Fibroblast of skin of scalp (primary cell): ENCODE measurements at places on chromosomes 7 and 10.

GRCh38 chr10:127699311-127699710 lies 37.7 kb upstream of the FOXI2 start:
- no peak for DNase-seq

- DNase-seq: no peak
These were observed 192.9 kb upstream of the MBL2 start for GRCh38 chr10:52965509-52965908.

GRCh38 chr7:80197627-80198026 lies 63.0 kb downstream of the GNAI1 start:
- DNase-seq: no peak

GRCh38 chr7:390761-391410 lies 100.9 kb downstream of the FOXL3 start:
- no peak for DNase-seq

GRCh38 chr7:39285256-39285655 lies 280.9 kb upstream of the YAE1 start:
- peak; percentile 80 for DNase-seq

DNA sequence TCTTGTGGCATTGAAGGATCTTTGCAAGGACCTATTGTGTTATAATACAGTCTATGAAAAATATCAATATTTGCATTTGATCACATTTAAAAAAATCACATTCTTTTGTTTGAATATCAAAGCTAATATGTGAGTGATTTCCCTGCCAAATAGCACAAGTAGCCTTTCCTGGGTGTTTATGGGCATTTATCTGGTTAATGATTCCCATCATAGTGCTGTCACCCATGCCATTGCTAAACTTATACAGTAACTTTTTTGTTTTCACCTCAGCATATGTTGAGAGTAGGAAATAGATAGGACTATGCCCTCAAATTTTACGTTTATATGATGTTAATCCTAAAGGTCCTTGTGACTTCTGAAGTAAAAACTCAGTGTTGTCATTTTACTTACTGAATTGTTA lies 136.9 kb downstream of the CFTR start:
- no peak for DNase-seq

DNA sequence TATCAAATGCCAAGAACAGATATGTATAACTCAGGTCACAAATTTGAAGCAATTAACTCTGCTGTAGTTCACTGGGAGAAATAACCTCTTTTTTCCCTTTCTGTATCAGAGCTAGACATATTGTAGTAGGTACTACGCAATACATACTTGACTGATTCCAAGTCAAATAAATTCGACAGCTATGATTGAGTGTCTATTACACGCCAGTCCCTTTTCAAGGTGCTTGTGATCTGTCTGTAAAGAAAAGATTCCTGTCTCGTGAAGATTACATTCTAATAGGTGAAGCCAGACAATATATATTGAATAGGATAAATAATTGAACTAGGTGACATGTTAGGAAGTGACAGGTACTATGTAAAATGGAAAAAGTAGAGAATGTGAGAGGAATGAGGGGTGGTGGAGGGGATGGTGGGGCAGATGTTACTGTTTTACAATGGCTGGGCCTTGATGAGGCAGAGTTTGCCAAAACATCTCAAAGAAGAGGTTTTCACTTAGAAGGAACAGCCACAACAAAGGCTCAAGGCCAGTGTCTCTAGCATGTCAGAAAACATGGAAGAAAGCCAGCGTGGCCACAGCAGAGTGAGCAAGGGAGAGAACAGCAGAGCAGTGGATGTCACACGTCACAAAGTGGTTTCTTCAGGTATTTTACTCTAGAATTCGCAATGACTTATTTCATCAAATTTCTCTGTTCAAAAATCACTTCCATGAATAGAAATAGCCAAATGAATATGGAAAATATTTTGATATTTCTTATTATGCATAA lies 282.6 kb upstream of the CACNA2D1 start:
- peak; percentile 31 for DNase-seq

DNA sequence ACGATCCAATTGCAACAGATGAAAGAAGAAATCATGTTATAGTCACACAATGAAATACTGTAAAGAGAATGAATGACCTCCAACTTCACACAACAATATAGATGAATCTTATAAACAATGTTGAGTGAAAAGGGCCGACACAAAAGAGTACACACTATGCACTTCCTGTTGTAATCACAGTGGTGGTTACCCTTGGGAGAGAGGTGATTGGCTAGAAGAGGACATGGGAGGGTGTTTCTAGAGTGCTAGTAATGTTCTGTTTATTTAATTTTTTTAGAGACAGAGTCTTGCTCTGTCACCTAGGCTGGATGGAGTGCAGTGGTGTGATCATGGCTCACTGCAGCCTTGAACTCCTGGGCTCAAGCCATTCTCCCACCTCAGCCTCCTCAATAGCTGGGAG lies 82.5 kb downstream of the NDUFB2 start:
- DNase-seq: no peak

GRCh38 chr10:60536529-60537114 lies 146.9 kb upstream of the ANK3 start:
- peak; percentile 48 for DNase-seq

DNA sequence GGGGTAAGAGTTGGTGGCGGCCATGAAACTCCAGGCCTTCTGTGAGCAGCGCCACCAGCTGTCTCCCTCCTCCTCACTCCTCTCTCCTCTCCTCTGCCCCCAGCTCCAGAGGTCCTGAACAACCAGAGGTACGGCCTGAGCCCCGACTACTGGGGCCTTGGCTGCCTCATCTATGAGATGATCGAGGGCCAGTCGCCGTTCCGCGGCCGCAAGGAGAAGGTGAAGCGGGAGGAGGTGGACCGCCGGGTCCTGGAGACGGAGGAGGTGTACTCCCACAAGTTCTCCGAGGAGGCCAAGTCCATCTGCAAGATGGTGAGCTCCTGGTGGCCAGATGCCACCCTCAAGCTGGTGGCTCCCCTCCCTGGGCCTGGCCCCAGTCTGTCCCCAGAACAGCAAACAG lies 99.1 kb downstream of the RGS10 start:
- no peak for DNase-seq

DNA sequence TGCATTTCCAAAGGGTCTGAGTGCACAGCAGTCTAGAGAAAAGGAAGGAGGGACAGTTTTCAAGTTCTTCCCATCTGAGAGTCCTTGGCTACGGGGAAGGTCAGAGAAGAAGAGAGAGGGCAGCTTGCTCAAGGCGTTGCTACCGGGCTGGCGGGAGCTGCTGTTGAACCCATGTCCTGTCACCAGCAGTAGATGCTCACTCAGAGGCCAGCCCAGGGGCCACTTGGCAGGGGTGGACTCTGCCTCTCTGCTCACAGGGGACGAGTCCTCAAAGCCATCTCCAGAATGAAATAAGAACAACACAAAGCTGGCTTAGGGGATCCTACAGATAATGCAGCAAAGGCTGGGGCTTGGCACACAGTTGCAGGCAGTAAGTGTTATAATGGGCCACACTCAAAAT lies 231.5 kb downstream of the TNS3 start:
- DNase-seq: no peak

GRCh38 chr7:148287538-148287937 lies 303.0 kb upstream of the C7orf33 start:
- DNase-seq: no peak

- no peak for DNase-seq
These were observed 1.5 kb upstream of the PARD3 start for GRCh38 chr10:34816501-34817002.

- DNase-seq: peak; percentile 95
These were observed 2.3 kb downstream of the KLF6 start for GRCh38 chr10:3782451-3783315.

- DNase-seq: peak; percentile 41
These were observed 67.6 kb upstream of the DDC start for GRCh38 chr7:50632561-50633413.

GRCh38 chr10:122391875-122392274 lies 17.4 kb downstream of the PLEKHA1 start:
- no peak for DNase-seq

DNA sequence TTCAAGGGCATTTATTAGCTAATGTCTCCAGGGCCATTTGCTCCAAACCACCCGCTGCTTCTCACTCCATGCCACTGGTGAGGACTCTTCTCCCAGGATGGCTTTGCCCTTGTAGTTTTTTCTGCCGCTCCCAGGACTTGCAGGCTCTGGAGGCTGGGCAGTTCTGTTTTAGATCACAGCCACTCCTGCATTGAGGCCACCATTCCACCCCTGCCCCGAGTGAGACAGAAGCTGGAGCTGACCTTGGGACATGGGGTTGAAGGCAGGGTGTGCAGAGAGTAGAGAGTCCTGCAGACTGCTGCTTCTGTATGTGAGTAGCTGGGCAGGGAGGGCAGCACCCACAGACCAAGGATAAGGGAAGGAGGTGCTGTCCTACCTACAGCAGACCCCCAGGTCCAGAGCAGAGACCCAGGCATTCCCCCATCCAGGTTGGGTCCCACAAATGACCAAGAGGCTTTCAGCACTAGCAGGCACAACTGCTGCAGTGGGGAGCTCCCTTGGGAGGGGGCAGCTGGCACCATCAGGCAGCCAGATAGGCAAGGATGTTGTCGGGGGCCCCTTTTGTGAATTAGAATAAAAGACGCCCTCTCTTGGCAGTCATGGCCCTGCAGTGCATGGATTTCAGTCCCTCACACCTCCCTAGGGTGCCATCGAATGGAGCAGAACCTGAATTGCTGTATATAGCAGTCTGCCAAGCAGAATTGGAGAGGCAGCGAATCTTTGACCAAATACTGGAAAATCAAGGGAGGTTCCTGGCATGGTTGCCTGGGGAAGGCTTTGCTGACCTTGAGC lies 22.7 kb upstream of the ADCYAP1R1 start:
- DNase-seq: no peak

DNA sequence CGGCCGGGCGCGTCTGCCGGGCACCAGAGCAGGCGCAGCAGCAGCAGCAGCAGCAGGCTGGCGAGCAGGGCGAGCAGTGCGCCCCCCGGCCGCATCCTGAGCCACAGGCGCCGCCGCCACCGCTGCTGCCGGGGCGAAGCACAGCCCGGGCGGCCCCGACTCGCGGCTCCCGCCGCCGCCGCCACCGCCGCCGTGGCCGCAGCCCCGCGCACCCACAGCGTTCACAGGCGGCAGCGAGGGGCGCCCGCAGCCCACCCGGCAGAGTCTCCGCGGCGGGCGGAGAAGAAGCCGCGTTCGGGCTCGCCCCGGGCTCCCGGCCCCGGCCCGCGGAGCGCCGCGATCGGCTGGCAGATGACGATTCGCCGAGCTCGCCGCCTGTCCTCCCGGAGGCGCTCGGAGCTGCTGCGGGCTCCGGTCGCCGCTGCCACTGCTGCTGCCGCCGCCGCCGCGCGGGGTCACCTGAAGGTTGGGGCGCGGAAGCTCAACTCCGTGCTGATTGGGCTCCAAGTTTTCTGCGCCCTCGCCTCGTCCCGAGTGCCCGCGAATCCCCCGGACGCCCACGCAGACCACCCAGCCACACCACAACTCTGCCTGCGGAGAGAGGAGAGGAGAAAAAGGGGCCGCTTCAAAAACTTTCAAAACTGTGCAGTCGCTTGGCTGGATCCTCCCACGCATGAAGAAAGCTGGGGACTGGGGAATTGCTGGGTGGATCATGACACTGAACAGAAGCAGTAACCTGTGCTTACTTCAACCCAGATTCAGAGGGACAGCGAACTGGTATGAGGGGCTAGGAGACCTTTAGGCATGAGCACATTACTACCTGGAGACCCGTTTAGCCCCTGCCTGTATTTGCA lies at the start of gene ST8SIA6:
Gene ST8SIA6, minus strand, starts transcription at position 435 of the 854 bp plus-strand sequence. Its CDS starts 340 bp downstream, at position 95.
- peak; percentile 63 for DNase-seq

GRCh38 chr10:79071396-79071923 lies 2.7 kb downstream of the ZMIZ1 start:
- DNase-seq: no peak

GRCh38 chr10:86164960-86165630 lies 201.5 kb downstream of the GRID1 start:
- no peak for DNase-seq

DNA sequence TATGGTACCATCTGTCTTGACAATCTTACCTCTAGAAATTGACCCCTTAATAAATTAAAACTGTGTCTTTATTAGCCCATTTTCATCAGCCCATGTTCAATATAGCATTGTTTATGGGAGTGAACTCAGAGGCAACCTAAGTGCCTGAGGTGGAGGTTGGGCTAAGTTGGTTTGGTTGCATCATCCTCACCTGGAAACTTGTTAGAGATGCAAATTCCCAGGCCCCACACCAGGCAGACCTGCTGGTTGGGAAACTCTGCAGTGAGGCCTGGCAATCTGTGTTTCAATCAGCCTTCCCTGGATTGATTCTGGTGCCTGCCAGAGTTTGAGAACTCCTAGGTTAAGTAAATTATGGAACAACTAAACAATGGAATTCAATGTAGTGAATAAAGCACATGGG lies 9.4 kb upstream of the FAM170B start:
- DNase-seq: no peak

DNA sequence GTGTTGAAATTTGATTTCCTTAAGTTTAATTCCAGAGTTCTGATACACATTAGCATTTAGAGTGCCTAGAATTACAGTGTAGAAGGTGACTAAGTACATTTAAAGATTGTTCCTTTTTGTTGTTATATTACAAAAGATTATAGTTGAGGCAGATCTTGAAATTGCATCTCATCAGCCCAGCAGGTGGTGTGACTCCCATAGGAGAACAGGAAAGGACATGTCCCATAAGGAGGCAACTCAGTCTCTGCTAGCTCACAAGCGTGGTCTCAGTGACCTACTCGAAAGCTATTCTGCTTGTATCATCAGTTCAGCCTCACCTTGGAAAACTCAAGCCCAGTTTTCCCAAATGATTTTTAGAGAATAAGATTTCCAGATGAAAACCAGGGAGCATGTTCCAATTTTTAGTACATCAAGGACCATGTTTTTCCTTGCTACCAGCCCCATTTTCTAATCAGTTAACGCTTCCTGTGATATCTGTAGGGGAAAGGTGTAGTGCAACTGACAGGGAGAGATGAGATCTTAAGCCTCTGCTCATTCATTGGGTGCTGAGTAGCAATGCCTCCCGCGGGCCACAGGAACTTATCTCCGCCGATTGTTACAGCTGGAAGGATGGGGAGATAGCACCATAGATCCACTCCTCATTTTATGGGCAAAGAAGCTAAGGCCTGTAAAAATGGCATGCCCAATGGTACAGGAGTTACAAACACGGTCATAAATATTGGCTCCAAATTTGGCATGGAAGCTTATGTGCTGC lies 1.1 kb upstream of the GNAI1 start:
- peak; percentile 11 for DNase-seq

GRCh38 chr7:150903606-150904005 lies 51.3 kb downstream of the AOC1 start:
- no peak for DNase-seq

DNA sequence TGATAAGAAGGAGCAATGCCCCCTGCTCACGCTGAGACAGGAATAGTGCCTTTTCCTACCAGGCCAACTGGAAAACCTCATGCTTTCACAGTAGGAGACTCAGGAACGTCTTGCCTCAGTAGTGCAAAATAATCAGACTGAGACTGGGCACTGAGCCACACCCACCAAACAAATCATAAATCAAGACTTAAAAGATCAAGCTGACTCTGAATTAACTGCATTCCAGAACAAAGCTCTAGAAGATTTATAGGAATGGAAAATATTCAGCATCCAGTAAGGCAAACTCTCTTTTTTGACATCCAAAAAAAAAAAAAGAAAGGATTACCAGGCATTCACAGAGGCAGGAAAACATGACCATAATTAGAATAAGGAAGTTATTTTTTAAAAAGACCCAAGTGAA lies 30.5 kb upstream of the SLC18A3 start:
- peak; percentile 52 for DNase-seq

- no peak for DNase-seq
These were observed 18.1 kb upstream of the PALS2 start for GRCh38 chr7:24555184-24555583.
